T-helper 17 cell (primary cell): ENCODE measurements at places on chromosomes 4 and X. TPM values are rescaled to one million over a fixed set of nuclear protein-coding genes. Genes with fewer than 3 reads are reported as not detected.

Gene DAPP1
- 24.5 TPM for total RNA-seq

DNA sequence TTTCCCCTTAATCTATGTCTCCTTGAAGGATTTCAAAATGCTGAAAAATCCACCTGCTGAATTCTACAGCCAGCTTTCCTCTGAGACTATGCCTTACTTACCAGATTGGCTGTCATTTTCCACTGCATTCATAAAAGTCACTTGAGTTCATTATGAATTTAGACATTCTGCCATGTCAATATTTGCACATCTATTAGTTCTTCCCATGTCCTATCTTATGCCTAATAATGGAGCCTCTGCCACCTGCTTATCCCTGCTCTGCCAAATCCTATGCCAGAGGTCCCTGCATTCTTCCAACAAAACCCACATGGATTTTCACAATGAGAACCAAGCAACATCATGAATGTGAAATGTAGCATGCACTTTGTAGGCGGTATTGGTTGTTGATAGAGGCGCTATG, 42.6 kb downstream of the GASK1B start:
- H3K27me3 ChIP-seq = no peaks in the 10 kb centered on the region
- no peak for DNase-seq
- H3K27ac ChIP-seq = no peak overlapping the region
- H3K4me3 ChIP-seq = no peak overlapping the region
- H3K4me1 ChIP-seq = no peaks in the 10 kb centered on the region

GRCh38 chrX:151167791-151168345, 8.5 kb upstream of the GPR50 start:
- no peak for DNase-seq
- peaks cover 23% of the 10 kb centered on the region for H3K27me3 ChIP-seq
- H3K27ac ChIP-seq = no peak overlapping the region
- H3K4me3 ChIP-seq = no peak overlapping the region
- H3K4me1 ChIP-seq = no peaks in the 10 kb centered on the region

- no peak overlapping the region for H3K4me3 ChIP-seq
- DNase-seq = no peak
- H3K4me1 ChIP-seq = peaks cover 12% of the 10 kb centered on the region
- peaks cover 12% of the 10 kb centered on the region for H3K36me3 ChIP-seq
These were observed 51.1 kb downstream of the MCUB start for GRCh38 chr4:109611045-109611646.
